ENCODE measurements at places on chromosomes 3 and 15.

DNA sequence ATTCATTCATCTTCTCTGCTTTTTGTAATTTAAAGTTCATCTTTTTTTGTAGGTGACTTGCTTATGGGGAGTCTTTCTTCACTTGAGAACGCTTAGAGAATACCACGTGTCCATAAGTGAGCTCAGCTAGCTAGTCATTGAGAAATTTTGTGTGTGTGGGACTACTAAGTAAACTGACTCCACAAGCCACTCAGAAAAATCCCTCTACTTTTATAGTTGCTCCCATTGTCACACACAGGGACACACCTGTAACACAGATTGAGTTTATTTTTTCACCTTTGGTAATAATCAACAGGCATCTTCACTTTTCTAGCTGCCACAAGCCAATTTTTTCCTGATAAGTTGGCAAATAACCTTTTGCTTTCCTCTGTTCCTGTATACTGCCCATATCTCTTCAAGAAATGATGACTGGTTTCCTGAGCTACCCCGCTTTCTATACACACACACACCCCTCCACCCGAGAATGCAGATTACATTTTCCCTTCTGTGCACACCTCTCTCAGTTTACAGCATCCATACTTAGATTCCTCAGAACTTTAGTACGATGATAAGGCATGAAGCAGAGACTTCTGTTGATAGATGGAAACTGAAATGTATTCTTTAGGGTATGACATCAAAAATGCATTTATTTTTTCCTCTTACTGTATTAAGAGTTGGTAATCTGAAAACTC lies 4.6 kb downstream of the TSC22D2 start:
- peak; percentile 13 for DNase-seq

- DNase-seq = no peak
Measured at GRCh38 chr3:21447476-21448151, 303.4 kb downstream of the ZNF385D start.

DNA sequence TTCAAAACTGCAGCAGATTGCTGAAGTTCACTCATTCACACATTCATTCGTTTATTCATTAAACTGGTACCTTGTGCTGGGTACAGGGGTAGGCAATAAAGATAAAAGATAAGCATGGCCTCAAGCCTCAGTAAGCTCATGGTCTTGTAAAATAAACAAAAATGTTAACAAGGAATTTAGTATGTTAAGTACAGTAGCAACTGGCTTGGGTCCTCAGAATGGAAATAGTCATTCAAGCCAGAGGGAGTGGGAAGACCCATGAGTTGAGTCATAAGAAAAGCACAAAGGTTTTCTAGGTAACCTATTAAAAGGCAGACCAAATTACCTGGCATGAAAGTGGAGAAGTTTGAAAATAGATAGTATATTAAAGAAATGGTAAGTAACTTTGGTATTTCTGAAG lies 163.3 kb downstream of the CDIN1 start:
- DNase-seq = no peak

- no peak for DNase-seq
Measured at GRCh38 chr3:155302481-155302880, 9.0 kb upstream of the STRIT1 start.

DNA sequence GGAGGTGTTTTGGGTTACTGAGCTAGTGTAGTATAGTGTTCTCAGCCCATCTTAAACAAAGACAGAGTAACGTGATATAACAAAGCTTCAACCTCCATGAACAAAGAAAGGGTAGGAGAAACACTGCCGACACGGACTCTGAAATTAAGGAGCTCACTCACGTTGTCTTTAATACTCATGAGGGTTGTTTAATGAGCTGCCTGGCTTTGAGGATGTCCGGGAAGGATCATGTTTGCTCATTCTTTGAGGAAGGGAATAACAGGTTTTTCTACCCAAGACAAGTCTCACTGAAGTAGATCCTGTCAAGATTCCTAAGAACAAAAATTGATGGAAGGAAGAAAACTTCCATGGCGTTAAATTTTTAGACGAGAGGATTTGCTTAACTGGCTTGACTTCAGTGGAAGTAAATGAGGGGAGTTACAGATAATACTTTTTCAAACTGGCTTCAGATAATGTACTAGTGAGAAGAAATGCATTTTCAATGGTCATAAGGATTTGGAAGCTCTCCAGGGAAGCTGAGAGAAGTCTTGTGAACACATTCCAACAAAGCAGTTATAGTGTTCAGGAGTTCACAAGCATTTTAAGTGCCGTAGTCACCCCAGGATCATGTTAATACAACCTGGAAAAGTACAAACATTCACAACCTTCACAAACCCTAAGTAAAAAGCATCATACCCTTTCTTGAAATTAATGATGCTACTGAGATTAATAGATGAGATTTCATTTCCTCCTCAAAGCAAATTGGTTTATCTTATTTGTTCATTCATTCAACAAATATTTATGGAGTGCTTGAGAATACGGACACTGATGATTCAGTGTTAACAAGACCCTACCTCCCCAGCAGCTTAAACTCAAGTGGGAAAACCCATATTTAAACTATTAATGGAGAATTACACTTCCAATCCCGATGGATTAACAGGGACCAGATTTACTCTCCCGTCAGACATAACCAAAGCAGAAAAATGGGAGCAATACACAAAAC lies 101.5 kb downstream of the SHQ1 start:
- no peak for DNase-seq

DNA sequence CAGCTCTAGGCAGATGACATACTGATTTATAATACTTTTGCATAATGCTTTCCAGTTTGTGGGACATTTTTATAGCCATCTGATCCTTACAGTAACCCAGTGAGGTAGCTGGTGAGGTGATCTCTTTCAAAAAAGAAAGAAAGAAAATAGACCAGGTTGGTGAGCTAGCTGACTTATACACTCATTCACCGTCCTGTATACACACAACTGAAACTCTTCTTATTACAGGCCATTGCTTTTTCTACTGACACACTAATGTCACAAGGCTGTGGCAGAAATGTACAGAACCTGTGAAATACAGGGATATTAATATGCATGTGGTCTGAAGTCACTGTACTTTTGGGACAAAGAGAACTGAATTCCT lies 150.2 kb upstream of the BHLHE40 start:
- DNase-seq = no peak

- DNase-seq = no peak
Measured at GRCh38 chr3:133489466-133490085, 83.9 kb upstream of the CDV3 start.

- no peak for DNase-seq
Measured at GRCh38 chr3:10160346-10160745, 4.4 kb upstream of the IRAK2 start.

DNA sequence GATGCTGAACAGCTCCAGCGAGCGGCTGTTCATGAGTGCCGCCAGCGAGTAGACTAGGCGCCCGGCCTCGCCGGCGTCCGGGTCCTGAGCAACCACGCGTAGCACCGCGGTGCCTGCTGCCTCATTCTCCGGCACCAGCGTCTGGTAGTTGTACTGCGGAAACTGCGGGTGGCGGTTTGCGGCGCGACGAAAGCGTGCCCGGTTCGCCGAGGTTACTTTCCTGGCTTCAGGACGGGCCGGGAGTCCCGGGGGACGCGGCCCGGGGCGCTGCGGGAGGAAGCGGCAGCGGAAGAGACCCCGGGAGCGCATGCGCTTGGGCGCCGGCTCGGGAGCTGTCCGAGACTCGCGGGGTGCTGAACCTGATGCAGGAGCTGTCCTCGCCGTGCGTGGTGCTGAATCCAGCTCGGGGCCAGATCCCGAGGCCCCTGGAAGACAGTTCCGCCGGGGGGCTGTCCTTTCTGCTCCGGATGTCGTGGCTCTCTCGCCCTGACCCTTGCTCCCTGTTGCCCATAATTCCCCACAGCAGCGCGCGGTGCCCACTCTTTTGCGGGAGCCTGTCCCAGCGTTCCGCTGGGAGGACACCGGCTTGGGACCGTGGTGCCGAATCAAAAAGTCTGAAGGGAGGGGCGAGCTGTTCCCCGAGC lies 1.1 kb downstream of the CELSR3 start:
- no peak for DNase-seq

DNA sequence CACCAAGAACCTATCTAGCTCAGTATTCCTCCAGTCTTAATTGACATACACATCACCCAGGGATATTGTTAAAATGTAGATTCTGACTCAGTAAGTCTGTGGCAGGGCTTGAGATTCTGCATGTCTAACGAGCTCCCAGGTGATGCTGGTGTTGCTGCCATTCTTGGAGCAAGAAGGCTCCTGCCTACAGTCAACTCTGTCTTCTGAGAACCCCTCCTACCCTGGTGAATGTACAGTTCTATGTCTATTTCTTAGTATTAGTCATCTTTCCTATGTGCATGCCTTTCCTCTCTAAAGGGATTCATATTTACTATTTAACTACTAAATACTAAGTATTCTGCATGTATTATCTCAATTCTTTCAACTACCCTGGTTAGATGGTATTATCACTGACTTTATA lies 268.7 kb downstream of the EDEM1 start:
- DNase-seq = no peak

DNA sequence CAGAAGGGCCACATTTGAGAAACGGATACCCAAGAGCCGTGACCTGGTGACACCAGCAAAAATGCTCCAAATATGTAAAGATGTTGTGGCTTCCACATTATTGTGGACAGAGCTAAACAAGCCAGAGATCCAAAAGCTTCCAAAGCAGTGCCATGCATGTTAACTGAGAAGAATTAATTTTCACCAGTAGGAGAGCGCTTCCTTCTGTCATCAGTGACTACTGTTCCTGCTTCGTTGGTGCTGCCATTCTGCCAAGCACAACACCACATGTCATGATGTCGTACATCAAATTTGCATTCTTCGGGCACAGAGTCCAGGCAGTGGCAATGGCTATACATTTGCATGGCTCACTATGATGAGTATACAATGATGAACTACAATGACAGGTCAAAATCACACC lies 19.1 kb upstream of the CHST2 start:
- DNase-seq = no peak

DNA sequence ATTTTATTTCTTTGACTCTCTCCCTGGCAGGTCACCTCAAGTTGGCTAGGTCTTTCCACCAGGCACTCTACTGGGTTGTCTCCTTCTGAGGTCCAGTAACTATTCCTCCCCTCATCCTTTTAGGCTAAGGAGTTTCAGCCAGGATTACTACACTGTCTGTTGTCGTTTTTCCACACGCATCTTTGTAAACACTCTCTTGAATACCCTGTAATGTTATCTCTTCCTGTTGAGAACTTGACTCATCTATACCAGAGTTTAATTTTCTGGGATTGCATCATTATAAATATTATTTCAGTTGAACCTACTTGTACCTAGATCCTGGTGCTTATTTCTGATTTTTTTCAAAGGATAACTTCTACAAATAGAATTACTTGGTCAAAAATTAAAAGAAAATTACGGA lies 138.3 kb downstream of the SQOR start:
- DNase-seq = no peak

- peak; percentile 26 for DNase-seq
Measured at GRCh38 chr3:97830638-97831037, 8.8 kb downstream of the CRYBG3 start.

DNA sequence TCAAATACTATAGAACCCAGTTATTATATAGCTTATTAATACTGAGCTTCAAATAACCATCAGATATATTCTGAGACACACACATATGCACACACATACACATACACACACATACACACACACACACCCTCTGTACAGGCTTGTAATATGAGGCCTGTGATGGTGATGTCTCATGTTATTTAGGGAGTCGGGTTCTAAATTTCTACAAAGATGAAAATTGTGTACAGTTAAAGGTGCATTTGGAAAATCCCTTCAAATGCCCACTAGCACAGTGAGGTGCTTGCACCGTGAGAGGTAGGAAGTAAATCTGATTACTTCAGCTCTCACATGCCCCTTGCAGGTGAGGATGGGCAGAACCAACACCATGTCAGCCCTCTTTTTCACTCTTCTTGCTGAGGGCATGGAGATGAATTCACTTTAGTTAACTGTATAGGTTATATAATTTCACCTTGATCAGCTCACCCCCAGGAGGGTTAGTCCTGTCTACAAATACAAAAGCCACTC lies 294.5 kb upstream of the PROK2 start:
- no peak for DNase-seq

DNA sequence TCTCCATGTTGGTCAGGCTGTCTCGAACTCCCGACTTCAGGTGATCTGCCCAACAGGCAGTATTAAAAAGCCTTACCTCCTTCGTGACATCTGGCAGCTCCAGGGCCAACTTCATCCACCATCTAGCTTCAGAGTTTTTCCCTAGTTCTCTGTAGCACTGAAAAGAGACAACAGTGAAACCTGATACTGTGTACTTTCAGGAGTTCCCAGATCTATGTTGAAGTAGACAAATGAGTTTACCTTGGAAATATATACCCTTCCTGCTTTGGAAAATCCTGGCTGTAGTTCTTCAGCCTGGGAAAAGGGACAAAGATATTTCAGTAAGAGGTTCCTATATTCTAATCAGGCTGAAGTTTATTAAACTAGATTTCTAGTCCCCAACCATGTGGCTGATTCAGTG lies 18.0 kb downstream of the RMDN3 start:
- no peak for DNase-seq

GRCh38 chr3:46900356-46900755 lies 22.8 kb downstream of the PTH1R start:
- DNase-seq = no peak

GRCh38 chr15:74231475-74231874 lies 4.7 kb upstream of the CCDC33 start:
- DNase-seq = no peak

DNA sequence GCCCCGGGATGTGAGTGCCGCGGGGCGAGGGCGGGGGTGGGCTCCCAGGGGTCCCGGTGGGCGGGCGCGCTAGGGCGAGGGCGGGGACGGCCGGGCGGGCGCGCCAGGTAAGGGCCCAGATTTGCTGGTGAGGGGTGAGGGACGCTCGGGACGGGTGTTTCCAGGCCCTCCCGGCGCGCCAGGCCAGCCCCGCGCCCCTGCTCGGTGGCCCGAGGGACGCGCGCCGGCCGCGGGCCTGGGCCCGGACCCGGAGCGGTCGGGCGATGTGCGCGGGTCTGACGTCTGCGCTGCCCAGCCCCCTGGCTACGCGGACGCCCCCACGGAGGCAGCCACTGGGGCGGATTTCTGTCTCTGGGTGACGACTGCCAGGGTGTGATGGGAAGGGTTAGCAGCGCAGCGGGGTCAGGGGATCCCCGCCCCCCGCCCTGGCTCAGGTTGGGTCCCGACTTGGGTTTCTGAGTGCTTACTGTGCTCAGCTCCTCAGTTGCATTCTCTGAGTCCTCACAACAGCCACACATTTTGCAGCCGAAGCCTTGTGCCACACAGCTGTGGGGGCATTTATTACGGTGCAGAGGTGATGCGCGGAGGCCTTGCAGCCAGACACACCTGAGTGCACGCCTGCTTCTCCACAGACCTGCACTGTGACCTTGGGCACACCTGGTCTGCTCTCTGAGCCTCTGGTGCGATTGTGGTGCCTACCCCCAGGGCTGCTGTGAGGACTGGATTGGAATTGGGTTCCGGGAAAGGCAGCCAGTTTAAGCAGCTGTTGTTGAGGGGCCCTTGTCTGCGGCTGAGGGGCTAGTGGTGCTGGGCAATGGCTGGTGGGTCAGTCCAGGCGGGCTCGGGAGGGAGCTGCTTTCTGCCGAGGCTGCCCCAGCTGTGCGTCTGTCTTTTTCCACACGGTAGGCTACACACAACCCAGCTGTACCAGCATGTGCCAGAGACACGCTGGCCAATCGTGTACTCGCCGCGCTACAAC lies 523 bp downstream of the HDAC11 start:
- no peak for DNase-seq

- no peak for DNase-seq
Measured at GRCh38 chr3:8845641-8846040, 76.2 kb upstream of the OXTR start.

- DNase-seq = no peak
Measured at GRCh38 chr3:142445816-142446254, 2.0 kb downstream of the XRN1 start.

- DNase-seq = no peak
Measured at GRCh38 chr15:98308117-98308516, 340.2 kb upstream of the IGF1R start.
